Stimulated activated CD4-positive, alpha-beta T cell treated with anti-CD3 and anti-CD28 coated beads, Interleukin-2, amount 100 ng/mL, for 24 hours (primary cell): ENCODE measurements at places on chromosomes 13 and 19.

DNA sequence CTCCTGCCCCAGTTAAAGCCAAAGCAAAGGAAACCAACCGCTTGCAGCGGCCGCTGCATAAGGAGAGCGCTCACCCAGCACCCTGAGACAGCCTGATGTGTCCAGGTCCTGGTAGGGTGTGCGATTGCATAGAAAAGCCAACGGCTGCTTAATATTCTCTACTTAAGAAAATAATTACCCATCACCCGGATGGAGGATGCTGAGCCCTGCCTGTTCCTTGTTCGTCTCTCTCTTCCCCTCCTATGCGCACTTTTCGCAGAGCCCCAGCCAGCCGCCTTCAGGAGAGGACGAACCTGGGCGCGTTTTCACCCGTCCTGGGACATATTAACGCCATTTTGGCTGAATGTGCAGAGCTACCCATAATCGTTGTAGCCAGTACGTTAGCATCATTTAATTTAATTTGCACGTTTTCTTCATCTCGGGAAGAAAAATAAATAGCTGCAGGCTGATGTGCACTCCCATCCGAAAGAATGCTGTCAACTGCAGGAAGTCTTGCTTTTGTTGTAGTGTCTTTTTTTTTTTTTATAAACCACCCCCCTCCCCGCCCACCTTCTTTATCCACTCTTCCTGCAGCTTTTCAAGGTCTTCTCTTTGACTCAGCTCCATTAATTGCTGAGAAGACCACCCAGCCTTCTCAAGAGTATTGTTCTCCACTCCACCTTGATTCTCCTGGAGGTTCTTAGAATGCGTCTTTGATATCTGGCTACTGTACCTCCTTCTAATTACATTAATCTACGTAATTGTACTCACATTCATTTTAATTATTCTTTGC lies 214.5 kb downstream of the TEX29 start:
- DNase-seq: no peak

GRCh38 chr19:18966307-18966706 lies 25.3 kb upstream of the HOMER3 start:
- DNase-seq: no peak

- peak; percentile 64 for DNase-seq
Measured at GRCh38 chr19:13102666-13103580, at the start of gene LYL1. LYL1 (minus strand) TSS chr19:13102858; CDS start chr19:13101171, 1,687 bp downstream.

DNA sequence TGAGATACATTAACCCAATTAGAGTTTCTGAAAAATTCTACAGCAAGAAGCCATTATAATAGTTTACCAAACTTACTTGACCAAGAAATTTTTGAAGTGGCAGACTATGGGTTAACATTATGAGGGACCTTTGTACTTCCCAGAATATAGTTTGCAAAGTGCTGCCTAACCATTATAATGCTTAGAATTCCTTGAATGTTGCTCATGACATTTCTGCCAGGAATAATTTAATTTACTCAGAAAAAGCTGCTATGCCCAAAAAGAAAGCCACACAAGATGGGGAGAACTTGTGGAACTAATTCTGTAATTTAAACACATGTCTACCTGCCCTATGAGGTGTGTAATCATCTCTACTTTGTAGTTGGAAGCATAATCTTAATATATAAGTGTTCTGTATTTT lies 58.1 kb upstream of the MYCBP2 start:
- no peak for DNase-seq

- DNase-seq: no peak
Measured at GRCh38 chr13:32624441-32624840, 38.2 kb downstream of the PDS5B start.

DNA sequence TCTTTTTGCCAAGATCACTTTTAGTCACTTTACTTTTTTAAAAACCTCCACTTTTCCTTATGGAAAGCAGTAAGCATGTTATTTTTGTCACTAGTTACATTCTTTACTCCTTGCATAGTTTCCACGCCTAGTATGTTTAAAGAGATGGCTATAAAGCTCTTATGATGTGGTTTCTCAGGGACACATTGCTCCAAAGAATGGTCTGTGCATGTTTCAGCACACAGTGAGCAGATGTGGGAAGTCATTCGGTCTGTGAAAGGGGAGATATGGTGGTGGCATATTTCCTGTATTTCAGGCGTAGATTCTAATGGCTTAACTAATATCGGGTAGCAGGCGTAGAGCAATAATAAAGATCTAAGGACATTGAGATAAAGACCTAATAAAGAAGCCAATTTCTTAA lies 180.7 kb downstream of the SLITRK6 start:
- DNase-seq: no peak

DNA sequence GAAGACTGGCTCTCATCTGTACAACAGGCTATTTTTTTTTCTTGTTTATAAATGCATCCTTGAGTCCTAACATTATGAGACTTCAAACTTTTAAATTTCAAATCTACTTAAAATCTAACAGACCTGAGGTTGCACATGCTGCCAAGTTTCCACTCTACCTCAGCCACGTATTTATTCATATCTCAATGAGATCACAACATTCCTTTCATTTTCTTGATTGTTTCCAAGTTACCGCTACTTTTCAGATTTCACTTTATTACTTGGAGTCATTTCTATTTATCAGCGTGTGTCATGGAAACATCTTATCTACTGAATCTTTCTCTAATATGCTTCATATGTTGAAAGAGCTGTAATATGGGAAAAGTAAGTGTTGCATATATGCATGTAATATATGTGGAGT lies 1257.5 kb upstream of the ATXN8OS start:
- no peak for DNase-seq

DNA sequence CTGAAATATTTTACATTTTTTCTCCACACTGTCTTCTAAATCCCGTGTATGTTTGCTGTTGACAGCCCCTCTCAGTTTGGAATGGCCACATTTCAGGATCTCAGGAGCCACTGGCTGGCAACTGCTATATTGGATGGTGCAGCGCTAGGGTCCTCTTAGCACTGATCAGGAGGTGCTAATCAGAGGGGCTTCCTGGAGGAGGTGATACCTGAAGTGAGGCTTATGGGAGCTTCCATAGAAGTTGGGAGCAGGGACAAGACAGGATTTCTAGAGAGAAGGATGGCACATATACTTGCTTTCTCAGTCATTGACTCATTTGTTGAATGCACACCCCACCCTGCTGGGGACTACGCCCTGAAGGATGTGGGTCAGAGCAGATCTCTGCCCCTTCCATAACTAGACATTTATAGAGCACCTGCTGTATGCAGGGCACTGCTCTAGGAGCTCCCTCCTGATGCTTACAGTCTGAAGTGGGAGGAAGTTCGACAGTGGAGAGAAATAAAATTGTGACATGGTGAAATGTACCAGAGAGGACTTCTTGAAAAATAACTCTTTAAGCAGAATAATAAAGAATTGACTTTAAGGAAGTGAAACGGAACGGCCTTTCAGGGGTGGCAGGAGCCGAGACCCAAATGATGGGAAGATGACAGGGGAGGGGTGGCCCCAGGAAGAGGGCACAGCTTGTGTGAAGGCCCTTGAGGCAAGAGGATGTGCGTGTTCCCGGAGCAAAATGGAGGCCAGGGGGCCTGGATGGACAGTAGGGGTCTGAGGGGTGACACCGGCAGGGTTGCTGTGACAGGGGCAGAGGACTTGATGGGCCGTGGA lies 13.1 kb downstream of the AP2A1 start:
- no peak for DNase-seq

- DNase-seq: no peak
Measured at GRCh38 chr19:2353159-2353886, 6.7 kb upstream of the TMPRSS9 start.

DNA sequence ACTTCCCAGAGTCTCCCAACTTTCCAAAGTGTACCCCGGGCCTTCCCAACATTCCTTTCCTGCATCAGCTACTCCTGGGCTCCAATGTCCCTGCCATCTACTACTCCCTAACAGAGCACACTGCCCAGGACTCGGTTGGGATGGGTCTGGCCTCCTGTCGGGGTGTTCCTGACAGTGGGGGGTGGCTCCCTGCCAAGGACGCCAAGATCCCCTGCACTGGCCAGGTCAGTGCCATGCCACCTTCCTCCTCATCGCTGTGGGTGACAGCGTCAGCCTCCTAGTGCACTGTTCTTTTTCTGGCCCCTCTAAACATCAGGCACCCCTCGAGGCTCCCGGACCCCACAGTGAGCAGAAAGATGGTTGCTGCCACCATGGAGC lies 13.8 kb downstream of the EPS15L1 start:
- no peak for DNase-seq

DNA sequence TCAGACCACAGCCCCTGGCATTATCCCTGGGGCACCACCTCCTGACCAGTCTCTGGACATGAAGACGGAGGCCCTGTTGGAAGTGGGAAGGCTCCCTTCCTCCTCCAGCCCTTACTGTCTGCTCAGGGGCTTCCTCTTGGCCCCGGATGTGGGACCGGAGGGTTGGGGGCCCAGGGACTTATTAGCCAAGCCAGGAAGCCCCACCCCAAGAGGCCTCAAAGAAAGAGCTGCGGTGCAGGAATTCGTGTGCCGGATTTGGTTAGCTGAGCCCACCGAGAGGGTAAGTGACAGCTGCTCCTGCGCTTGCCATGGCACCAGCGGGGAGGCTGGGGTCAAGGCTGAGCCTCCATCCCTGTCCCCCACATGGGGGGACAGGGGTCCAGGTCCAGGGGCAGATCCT lies at the start of gene RETN:
Gene RETN, plus strand, starts transcription at position 208 of the 400 bp plus-strand sequence. CDS start 278 bp downstream, outside the sequence.
- DNase-seq: no peak

DNA sequence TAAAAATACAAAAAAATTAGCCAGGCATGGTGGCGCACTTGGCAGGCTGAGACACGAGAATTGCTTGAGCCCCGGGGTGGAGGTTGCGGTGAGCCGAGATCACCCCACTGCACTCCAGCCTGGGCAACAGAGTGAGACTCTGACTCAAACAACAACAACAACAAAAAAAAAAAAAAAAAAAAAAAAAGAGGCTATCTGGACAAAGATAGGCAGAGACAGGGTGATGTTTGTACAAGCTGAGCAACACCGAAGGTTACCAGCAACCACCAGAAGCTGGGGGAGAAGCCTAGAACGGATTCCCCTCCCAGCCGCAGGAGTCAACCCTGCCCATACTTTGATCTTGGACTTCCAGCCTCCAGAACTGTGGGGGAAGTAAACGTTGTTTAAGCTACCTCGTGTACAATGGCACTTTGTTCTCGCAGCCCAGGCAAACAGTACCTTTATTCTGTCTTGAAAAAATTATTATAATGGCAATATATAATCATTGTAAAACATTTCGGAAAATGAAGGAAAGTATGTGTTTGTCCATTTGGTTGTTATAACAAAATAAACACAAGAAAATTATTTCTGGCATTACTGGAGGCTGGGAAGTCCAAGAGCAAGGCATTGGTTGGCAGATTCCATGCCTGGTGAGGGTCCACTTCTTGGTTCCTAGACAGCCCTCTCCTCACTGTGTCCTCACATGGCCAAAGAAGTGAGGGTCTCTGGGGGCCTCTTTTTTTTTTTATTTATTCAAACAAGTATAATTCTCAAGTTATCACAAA lies 39.8 kb upstream of the LATS2 start:
- no peak for DNase-seq

GRCh38 chr19:15680478-15681322 lies 7.8 kb downstream of the CYP4F12 start:
- DNase-seq: no peak

DNA sequence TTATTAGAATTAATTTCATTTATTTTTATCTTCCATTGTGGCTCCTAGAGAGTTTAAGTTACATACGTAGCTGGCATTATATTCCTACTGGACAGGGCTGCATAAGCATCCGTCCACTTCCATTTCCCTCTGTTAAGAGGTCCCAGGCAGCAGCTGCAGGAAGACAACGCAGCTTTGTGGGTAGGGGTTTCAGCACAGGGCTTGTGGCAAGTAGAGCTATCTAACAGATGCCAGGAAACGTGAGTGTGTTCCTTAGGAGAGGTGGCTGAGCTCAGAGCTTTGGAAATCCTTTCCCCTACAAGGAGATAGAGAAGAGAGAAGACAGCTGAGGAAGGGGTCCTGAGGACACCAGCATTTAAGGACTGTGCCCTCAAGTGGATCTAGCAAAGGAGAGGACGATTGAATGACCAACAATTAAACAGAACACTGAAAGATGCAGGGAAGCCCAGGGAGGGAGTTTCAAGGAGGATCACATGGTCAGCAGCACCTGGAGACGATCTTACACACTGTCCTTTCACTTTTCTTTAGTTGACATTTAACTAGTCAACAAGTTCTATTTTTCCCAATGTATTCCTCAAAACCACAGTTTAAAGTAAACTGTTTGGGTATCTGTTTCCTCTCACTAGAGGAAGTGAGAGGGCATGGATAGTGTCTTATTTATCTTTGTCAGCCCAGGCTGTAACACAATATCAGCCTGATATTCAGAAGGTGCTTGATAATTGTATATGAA lies 2.3 kb upstream of the N4BP2L1 start:
- DNase-seq: no peak

DNA sequence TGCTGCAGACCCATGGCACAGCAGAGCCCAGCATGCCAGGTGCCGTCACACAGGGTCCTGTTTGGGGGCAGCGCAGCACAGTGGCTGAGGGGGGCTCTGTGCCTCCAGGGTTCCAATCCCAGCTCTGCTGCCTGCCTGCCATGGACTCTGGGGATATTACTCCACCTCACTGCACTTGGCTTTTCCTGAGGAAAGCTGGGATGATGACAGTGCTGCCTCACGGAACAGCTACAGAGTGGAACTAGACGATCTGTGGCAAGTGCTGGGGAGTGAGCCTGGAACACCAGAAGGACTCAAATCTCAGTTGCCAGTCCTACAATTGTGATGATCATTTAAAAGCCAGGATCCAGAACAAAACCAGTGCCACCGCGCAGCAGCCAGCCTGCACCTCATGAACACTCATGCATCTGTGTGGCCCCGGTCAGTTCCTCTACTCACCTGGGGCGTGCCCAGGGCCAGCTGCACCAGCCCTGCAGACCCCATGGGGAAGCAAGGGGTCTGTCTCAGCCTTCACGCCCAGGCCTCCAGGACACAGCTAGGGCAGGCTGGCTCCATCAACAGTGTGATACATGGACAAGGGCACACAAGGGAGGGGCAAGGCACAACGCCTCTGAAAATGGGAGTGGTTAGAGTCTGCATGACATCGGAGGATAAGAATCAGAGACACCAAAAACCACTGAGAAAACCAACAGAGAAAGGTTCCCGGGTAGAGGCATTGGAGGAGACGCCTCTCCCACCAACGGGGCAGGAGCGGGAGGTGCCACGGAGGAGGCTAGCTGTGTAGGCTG lies 55.2 kb downstream of the ATP7B start:
- no peak for DNase-seq

GRCh38 chr13:73074014-73074413 lies 15.2 kb downstream of the KLF5 start:
- DNase-seq: no peak

GRCh38 chr19:30128211-30128610 lies 186.2 kb downstream of the URI1 start:
- DNase-seq: no peak

DNA sequence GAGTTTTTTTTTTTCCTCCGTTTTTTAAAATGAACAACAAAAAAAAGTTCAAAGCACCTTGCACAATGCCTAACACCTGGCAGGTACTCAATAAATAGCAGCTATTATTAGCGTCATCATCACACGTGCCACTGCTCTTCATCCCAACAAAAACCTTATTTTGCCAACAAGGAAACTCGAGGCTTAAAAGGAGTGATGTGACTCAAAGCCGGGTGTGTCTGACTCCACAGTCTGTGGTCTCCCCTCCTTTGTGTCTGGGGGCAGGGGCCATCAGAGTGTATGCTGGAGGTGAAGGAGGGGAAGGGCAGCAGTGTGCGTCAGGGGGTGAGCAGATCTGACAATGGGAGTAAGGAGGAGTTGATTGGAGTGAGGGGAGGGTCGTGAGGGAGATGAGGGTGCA lies 34.1 kb upstream of the POU2F2 start:
- DNase-seq: no peak

GRCh38 chr13:113534236-113534860 lies 43.8 kb upstream of the DCUN1D2 start:
- no peak for DNase-seq

GRCh38 chr13:60112771-60113170 lies 51.0 kb downstream of the DIAPH3 start:
- no peak for DNase-seq
